ENCODE measurements at places on chromosomes 11 and 22. TPM values are rescaled to one million over a fixed set of nuclear protein-coding genes. Genes with fewer than 3 reads are reported as not detected.

GRCh38 chr11:134576721-134577171 is 164.7 kb upstream of the B3GAT1 start:
- DNase-seq = no peak

Gene MMP13
- not detected for total RNA-seq

Gene TREH
- not detected for total RNA-seq

GRCh38 chr11:2768471-2769408 is 68.9 kb upstream of the KCNQ1OT1 start:
- DNase-seq = no peak

- peak; percentile 55 for DNase-seq
These were observed 155.1 kb upstream of the CADM1 start for GRCh38 chr11:115659061-115659963.

Gene GSTT2B
- total RNA-seq = 5.8 TPM

Gene MPPED1
- 4.4 TPM for total RNA-seq

DNA sequence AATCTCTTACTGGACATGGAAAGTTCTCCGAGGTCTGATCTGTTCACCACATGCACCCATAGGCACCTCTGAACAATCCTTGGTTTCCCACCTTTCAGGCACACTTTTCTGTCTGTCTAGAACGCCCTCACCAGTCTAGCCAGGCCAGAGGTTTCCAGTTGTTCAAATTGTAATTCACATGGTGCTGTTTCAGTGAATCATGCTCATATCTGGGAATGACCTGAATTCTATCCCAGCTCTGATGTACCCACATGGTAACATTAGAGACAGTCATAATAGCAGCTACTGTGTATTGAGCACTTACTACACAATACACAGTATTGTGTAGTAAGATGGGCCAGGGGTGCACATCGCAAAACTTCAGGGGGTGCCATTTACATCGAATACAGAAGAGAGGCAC is 138.2 kb downstream of the COMMD9 start:
- no peak for DNase-seq

DNA sequence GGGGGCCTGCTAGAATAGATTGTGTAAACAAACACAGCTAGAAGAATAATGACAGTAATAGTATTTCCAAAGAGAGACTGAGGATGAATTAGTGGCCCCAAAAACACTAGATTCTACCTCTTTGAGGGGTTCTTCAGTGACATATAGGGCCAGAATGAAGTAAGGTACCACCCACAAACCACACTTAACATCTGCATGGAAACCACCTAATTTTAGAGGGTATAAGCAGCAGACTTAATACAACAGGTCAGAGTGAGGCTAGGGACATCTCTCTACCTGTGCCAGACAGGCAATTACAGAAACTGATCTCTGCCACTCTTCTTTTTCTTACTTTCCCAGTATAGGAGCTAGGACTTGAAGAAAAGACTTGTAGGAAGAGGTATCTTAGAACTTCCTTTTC is 20.1 kb downstream of the ELP4 start:
- no peak for DNase-seq

DNA sequence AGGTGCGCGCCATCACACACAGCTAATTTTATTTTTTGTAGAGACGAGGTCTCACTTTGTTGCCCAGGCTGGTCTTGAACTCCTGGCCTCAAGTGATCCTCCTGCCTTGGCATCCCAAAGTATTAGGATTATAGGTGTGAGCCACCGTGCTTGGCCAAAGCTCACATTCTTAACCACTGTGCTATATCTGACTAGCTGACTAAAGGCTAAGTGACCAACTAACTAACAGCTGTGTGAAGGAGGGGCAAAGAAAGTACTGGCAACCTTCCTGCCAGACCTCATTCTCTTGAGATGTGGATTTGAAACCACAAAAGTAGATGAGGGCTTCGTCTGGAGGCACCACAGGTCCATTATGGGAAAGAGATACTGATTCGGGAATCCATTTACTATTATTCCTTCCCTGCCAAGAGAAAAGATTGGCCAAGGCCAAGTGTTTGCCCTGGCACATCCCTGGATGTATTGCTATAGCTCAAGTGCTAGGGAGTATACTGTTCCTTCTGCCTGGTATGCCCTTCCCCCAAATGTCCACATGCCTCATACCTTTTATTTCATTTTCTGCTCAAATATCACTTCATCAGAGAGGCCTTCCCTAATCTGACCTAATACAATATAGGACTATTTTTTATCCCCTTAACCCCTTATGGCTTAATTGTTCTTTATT is 52.7 kb upstream of the RRM1 start:
- no peak for DNase-seq

Gene UBQLN3
- total RNA-seq = not detected

GRCh38 chr11:44031549-44031948 is 16.2 kb upstream of the ACCSL start:
- no peak for DNase-seq

Gene HEPN1
- not detected for total RNA-seq

Gene MPPED2
- 7.8 TPM for total RNA-seq

DNA sequence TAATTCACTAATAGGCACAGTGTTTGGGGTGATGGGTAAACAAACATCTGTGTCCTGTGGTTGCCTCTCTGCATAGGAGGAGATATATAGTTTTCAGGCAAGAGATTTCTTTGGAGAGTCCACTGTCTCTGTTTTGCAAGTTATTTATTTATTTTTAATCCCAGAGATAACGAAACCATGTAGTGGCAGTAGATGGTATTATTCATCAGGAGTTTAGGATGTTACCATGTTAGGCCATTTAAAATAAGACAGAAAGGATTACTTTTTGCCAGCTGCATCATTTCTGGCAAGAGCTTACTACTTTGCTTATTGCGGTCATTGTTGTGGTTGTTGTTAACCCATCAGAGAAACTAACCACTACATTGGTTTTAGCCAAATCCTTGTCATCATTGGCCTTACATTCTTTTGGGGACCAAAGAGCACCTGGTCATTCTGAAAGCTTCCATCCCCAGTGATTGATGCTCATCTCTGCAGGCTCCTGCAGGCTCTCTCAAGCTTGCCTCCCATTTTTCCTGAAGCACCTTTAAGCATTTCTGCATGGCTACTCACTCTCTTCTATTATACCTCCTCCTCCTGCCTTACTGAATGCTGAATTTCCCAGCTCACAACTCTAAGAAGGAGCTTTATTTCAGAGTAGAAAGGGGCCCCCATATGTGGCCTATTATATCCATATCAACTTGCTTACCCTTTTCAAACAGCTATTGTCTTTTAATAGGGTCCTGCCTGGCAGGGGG is 84.4 kb downstream of the CSTPP1 start:
- DNase-seq = no peak

DNA sequence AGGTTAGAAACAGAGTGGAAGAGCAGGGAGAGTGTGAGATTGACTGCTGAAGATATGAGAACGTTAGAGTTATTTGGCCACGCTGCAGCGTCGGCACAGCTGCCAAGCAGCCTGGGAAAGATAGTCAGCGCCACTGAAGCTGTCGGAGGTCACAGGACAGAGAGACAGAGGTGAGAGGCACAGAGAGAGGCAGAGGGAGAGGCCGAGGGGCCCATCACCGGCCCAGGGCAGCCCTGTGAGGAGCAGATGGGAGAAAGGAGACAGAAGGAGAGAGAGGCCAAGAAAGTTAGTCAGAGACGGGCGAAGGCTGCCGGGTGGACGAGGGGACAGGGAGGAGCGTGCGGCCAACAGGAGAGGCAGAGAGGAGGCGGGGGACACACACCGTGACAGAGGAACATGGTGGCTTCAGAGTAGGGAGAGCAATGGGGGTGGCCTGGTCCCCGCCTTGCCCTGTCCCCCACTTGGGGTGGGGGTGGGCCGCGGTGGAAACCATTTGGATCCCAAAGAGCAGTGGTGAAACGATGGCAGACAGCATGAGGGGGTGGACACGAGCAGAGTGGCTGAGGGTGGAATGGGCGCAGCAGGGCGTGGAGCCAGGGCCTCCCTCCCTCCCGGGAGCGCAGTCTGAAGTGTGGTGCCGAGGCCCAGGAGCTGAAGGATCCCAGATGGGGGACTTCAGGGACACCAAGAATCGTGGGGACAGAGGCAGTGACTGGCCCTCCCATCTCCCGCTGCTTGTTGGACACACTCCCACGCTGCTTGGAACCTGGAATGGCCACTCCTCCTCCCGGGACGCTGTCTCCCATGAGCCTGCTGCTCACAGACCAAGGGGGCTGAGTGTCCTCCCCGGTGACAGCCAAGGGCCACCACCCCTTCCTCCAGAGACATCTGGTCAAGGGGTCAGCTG is 26.6 kb downstream of the LRRC10B start:
- DNase-seq = no peak

GRCh38 chr22:27416511-27417420 is 384.8 kb downstream of the MN1 start:
- peak; percentile 82 for DNase-seq

All from tongue (tissue), 3 donors.